ENCODE measurements at places on chromosomes 3 and 15. TPM values are rescaled to one million over a fixed set of nuclear protein-coding genes. Genes with fewer than 3 reads are reported as not detected.

Gene ANKDD1A
- polyA plus RNA-seq: 4.5 TPM

Gene MEX3B
- 0.56 TPM for polyA plus RNA-seq

Gene GRK7
- polyA plus RNA-seq: not detected

Gene CLRN1
- not detected for polyA plus RNA-seq

Gene ZNF80
- 0.09 TPM for polyA plus RNA-seq

Gene APOD
- polyA plus RNA-seq: 618 TPM
